ENCODE measurements at places on chromosomes 1 and 21.
A peak's percentile ranks its signal among the peaks of the same experiment; 100 is the strongest.

DNA sequence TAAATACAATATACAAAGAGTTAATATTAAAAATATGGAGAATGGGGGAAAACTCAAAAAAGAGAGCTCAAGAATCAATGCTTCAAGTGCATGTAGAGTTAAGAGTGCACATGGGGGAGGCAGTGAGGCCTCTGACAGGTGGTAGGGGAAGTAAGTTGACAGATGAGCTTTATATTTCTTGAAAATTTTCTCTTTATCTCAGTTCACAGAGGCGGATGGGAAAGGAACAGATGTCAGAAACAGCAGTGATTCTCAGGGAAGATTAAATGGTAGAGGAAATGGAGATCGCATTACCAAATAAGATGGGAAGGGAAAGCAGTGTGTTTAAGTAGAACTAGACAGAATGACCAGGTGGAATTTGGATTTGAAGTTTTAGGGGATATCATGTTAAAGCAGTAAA lies 200.1 kb upstream of the C1orf105 start:
- no peak for DNase-seq

GRCh38 chr1:22854688-22855565 lies 117.7 kb downstream of the LACTBL1 start:
- no peak for DNase-seq

DNA sequence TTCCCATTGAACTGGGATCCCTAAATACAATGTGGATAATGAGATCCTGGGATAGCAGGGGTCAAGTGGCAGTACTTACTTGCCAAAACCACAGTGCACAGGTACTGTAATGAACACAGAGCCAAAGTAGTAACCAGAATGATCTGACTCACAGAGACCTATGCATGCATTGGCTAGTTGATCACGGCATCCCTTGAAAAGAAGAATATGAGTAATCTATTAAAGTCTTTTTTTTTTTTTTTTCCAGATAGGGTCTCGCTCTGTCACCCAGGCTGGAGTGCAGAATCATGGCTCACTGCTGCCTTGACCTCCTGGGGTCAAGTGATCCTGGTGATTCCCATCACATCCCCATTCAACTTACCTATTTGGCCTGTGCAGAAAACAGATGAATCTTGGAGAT lies 29.4 kb upstream of the EIF4G3 start:
- DNase-seq: no peak

DNA sequence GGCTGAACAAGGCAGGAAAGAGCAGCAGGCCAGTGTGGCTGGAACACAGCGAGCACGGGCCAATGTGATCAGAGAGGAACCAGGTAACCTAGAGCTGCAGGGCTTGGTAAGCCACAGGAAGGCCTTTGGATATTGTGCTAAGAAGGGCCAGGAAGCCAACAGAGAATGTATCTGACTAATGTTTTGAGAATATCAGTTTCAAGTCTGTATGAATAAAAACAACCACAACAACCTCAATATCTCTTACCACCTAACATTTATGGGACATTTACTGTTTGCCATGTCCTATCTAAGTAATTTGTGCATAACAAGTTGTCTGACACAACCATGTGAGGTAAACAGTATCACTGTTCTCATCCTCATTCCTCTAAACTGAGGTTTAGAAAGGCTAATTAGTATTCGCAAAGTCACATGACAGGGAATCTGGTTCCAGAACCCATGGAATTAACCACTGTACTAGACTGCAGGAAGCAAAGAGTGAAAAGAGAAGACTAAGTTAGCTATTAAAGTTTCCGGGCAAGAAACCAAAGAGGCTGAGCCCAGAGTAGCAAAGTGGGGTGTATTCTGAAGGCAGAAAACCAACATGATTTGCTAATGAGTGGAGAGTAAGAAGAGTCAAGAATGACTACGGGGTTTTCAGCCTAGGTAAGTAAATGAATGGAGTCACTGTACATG lies 38.9 kb downstream of the SPRTN start:
- DNase-seq: no peak

- DNase-seq: no peak
Observed at GRCh38 chr1:19028110-19028509, 71.6 kb upstream of the IFFO2 start.

GRCh38 chr1:98197356-98197755 lies 276.5 kb upstream of the DPYD start:
- DNase-seq: no peak

GRCh38 chr1:186482661-186483255 lies 21.8 kb upstream of the PDC start:
- no peak for DNase-seq

GRCh38 chr1:200588698-200589097 lies 31.9 kb downstream of the KIF14 start:
- DNase-seq: peak; percentile 82

DNA sequence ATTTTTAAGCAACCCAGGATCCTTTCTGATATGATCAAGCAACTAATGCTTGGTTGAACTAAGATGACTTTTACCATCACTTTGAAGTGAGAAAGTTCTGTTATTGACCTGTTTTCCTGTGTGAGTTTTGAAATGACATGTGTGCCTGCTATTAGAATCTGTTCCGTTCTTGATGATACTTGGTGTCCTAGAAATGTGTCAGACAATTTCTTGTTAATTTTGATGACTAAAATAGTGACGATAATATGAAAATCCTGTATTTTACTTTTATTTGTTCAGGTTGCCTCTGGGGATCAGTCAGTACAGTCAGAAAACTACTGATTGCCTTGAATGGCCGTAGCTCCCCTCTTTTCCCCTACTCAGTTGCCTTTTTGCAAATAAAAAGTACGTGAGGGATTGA lies 228.0 kb downstream of the RYR2 start:
- DNase-seq: no peak

DNA sequence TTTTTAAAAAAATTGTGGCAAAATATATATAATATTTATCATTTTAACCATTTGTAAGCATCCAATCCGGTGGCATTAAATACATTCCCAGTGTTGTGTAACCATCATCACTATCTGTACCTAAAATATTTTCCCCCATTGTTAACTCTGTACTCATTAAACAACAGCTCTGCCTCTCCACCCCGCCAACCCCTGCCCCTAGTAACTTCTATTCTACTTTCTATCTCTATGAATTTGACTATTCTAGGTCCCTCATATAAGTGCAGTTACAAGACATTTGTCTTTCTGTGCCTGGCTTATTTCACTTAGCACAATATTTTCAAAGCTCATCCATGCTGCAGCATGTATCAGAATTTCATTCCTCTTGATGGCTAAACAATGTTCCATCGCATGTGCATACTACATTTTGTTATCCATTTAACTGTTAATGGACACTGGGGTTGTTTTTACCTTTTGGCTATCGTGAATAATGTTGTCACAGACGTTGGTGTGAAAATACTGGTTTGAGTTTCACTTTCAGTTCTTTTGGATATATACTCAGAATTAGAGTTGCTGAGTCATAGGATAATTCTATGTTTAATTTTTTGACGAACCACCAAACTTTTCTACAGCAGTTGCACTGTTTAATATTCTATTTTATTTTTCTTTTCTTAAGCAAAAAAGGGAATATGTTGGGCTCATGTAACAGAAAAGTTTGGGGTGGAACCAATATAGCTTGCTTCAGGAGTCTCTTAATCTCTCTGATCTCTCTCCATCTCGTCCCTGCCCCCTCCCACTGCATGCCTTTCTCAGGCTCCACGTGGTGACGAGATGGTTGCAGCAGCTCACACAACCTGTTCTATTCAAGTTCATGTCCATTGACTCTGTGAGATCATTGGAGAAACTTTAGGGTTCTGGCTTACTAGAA lies 25.2 kb upstream of the RCAN1 start:
- no peak for DNase-seq

GRCh38 chr21:27190601-27191000 lies 223.7 kb upstream of the ADAMTS5 start:
- DNase-seq: no peak

DNA sequence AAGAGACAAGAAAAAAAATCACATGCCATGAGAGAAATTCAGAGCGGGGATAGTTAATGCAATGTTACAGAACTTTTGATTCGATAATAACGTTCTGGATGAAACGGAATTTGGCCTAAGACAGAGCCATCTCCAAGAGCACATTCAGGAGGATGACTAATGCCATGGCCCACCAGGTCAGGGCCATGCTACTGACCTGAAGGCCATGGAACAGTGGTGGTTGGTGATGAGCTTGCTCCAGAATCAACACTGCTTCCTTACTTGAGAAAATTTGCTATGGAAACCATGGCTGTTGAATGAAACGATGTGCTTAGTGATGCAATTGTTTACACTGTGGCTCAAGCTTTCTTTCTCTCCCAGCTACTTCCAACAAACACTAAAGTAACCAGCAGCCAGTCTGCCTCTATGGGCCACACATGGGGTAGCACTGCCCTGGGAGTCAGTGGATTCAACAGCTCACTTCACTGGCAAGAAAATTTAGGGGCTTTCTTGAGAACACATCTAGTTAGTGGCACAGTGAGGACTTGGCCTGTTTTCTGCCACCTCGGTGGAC lies 299.1 kb downstream of the PCP4 start:
- no peak for DNase-seq

GRCh38 chr1:93839307-93839706 lies 39.7 kb downstream of the DNTTIP2 start:
- no peak for DNase-seq

- no peak for DNase-seq
Observed at GRCh38 chr1:221988829-221989228, 246.9 kb upstream of the DUSP10 start.

GRCh38 chr1:110672753-110673108 lies 2.0 kb downstream of the KCNA3 start:
- DNase-seq: no peak

DNA sequence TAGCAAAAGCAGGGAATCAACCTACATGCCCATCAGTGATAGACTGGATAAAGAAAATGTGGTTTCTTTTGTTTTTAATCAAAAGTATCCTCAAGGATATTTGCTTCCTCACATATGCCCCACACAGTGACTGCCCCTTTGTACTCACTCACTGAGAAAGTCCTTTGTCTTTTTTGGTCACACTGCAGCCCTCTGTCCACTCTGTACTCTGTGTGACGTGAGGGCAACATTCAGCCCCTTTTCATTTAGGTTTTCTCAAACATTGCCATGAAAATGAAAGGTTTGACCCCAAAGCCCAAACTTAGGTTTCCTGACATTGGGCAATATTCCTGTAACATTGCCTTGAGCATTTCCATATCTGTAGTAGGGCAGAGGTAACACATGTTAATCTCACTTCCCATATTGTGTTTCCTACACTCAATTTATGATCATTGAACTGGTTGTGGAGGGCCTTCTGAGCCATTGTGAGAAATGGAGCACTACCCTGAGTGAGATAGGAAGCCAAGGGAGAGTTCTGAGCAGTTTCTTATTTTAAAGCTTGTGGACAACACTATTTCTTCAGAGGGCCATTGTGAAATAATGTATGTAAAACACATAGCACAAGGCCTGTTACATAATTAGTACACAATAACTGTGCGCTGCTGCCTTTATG lies 501.9 kb upstream of the C1orf87 start:
- DNase-seq: no peak

GRCh38 chr1:41783189-41783639 lies 135.5 kb downstream of the HIVEP3 start:
- no peak for DNase-seq

GRCh38 chr1:91015794-91016550 lies 5.9 kb downstream of the ZNF644 start:
- DNase-seq: no peak

GRCh38 chr1:192984080-192984479 lies 75.1 kb downstream of the UCHL5 start:
- DNase-seq: no peak

- DNase-seq: no peak
Observed at GRCh38 chr1:43935711-43936427, 2.3 kb downstream of the ARTN start.

GRCh38 chr21:33199100-33199464 lies 30.7 kb upstream of the IFNAR2 start:
- DNase-seq: peak; percentile 61

- no peak for DNase-seq
Observed at GRCh38 chr1:71586030-71586429, 505.2 kb upstream of the ZRANB2 start.

GRCh38 chr1:180301135-180301742 lies 71.2 kb downstream of the LHX4 start:
- no peak for DNase-seq

DNA sequence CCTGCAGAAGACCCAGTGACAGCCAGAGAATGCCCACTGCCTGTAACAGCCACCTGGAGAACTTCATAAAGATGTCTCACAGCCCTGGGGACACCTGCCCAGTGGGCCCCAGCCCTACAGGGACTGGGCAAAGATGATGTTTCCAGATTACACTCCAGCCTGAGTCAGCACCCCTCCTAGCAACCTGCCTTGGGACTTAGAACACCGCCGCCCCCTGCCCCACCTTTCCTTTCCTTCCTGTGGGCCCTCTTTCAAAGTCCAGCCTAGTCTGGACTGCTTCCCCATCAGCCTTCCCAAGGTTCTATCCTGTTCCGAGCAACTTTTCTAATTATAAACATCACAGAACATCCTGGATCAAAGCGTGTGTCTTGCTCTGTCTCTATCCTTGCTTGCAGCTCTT lies 14.7 kb upstream of the PINK1 start:
- DNase-seq: no peak

Data from GF-D8 (cell line).